Natural killer cell (primary cell): ENCODE measurements at places on chromosomes 16 and 17. TPM values are rescaled to one million over a fixed set of nuclear protein-coding genes. Genes with fewer than 3 reads are reported as not detected.
A peak's percentile ranks its signal among the peaks of the same experiment; 100 is the strongest.

- H3K4me3 ChIP-seq = no peak overlapping the region
- H3K27ac ChIP-seq = no peak overlapping the region
- H3K4me1 ChIP-seq = peaks cover 68% of the 10 kb centered on the region
- H3K27me3 ChIP-seq = no peaks in the 10 kb centered on the region
These were observed 38.2 kb upstream of the LITAF start for GRCh38 chr16:11624636-11625607.

- no peak overlapping the region for H3K27ac ChIP-seq
- H3K4me1 ChIP-seq = no peaks in the 10 kb centered on the region
- no peak overlapping the region for H3K4me3 ChIP-seq
These were observed 10.3 kb upstream of the RPL38 start for GRCh38 chr17:74192950-74193781.

DNA sequence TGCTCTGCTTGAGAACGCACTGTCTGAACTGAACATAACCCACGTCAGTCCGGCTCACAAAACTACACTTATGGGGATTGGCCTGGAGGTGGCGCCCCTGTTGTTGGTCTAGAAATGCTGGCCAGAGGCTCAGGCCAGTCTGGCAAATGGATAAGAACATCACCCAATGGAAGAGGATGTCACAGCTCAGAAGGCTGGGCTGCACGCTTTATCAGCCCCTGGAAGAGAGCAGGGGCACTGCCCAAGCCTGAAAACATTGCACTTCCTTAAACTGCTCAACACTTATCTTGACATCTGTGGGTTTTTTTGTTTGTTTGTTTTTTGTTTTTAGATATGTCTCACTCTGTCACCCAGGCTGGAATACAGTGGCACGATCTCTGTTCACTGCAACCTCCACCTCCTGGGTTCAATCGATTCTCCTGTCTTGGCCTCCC is 24.8 kb upstream of the BPTF start:
- H3K4me3 ChIP-seq = no peak overlapping the region
- H3K36me3 ChIP-seq = no peaks in the 10 kb centered on the region
- peaks cover 5% of the 10 kb centered on the region for H3K4me1 ChIP-seq
- no peak overlapping the region for H3K27ac ChIP-seq
- no peaks in the 10 kb centered on the region for H3K27me3 ChIP-seq

DNA sequence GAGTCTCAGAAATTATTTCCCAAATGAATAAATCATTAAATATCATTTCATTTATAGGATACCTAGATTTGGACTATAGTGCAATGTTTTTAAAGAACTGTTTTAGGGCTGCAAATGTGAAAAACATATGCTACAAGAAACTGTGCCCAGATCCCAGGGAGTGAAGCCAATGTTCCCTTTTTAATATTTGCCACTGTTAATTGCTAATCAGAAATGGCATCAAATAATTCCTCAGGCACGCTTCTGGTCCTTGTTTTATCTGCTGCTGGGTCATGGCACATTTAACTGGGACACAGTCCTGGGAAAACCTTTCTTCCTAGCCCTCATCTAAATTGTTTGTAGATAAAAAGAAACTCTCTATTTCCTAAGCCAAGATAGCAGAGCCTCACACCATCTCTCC is 79.3 kb upstream of the CNTNAP4 start:
- no peaks in the 10 kb centered on the region for H3K27me3 ChIP-seq
- H3K4me3 ChIP-seq = no peak overlapping the region
- DNase-seq = no peak
- H3K27ac ChIP-seq = no peak overlapping the region
- no peaks in the 10 kb centered on the region for H3K36me3 ChIP-seq

DNA sequence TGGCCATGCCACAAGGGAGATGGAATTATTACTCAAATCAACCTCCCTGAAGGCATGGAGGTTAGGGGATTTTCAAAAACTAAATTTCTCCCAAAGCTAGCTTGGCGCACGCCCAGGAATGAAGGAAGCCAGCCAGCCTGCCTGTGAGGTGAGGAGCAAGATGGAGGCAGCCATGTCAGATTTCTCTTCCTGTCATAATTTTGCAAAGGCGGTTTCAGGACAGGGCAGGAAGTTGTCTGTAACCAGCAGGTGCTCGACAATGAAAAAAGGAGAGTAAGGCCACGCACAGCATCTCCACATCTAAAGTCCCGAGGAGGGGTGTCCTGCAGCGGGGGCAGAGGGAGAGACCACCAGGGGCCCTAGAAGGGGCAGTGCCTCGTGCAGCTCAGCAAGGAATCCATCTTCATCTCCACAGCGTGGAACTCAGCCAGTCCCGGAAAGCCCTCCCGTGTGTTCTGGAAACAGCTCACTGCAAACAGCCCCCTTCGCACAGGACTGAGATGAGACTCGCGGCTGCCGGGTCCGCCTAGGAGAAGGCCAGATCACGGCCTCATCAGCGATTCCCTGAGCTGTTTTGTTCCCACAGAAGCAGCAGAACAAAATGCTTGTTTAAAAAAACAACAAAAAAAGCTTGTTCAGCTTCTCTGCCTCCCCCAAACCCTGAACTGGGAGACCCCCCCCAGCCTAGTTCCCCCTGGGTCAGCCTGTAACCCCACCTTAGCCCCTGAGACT is 47.8 kb downstream of the SLC7A5 start:
- H3K4me3 ChIP-seq = no peak overlapping the region
- H3K36me3 ChIP-seq = no peaks in the 10 kb centered on the region
- H3K27ac ChIP-seq = no peak overlapping the region
- H3K4me1 ChIP-seq = peaks cover 4% of the 10 kb centered on the region

GRCh38 chr17:74212209-74212912 is 1.0 kb upstream of the TTYH2 start:
- H3K4me3 ChIP-seq = peak overlapping the region; percentile 51
- H3K36me3 ChIP-seq = peaks cover 25% of the 10 kb centered on the region
- no peak for DNase-seq
- peak overlapping the region; percentile 60 for H3K27ac ChIP-seq
- no peaks in the 10 kb centered on the region for H3K27me3 ChIP-seq
- peaks cover 55% of the 10 kb centered on the region for H3K4me1 ChIP-seq

PLEKHG4 gene
- total RNA-seq = 8.5 TPM

WSCD1 gene
- total RNA-seq = 0.47 TPM

PVALEF gene
- not detected for total RNA-seq

HOXB9 gene
- total RNA-seq = 0.18 TPM

COL1A1 gene
- total RNA-seq = 2.6 TPM

KRTAP4-1 gene
- not detected for total RNA-seq
